ENCODE measurements at places on chromosomes 6 and 20.
A peak's percentile ranks its signal among the peaks of the same experiment; 100 is the strongest.

DNA sequence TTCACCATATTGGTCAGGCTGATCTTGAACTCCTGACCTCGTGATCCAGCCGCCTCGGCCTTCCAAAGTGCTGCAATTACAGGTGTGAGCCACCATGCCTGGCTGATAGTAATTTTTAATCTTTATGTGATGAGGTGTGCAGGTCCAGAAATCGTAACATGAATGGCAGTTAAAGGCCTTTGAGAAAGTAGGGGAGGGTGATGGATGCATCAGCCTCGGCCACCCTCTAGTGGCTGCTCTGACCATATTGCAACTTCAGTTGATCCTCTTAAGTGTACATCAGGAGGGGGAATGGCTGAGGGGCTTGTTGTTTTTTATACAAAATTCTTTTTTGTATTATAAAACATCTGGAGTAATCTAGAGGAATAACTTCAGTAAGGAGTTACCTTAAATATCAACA is 193.0 kb downstream of the ZFAND3 start:
- DNase-seq = peak; percentile 72

DNA sequence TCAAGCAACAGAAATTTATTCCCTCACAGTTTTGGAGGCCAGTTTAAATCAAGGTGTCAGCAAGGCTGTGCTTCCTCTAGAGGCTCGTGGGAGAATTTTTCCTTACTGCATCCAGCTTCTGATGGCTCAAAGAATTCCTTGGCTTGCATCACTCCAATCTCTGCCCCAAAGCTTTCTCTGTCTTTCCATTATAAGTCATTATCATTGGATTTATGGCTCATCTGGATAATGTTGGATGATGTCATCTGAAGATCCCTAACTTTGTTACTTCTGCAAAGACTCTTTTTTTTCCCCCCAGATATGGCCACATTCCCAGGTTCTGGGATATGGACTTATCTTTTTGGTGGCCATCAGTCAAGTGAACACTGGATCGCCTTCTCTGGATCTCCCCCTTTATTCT is 146.3 kb upstream of the B3GAT2 start:
- DNase-seq = no peak

GRCh38 chr6:40346246-40346645 is 240.9 kb downstream of the LRFN2 start:
- no peak for DNase-seq

- DNase-seq = no peak
These were observed 92.4 kb downstream of the PSMG4 start for GRCh38 chr6:3351105-3351676.

DNA sequence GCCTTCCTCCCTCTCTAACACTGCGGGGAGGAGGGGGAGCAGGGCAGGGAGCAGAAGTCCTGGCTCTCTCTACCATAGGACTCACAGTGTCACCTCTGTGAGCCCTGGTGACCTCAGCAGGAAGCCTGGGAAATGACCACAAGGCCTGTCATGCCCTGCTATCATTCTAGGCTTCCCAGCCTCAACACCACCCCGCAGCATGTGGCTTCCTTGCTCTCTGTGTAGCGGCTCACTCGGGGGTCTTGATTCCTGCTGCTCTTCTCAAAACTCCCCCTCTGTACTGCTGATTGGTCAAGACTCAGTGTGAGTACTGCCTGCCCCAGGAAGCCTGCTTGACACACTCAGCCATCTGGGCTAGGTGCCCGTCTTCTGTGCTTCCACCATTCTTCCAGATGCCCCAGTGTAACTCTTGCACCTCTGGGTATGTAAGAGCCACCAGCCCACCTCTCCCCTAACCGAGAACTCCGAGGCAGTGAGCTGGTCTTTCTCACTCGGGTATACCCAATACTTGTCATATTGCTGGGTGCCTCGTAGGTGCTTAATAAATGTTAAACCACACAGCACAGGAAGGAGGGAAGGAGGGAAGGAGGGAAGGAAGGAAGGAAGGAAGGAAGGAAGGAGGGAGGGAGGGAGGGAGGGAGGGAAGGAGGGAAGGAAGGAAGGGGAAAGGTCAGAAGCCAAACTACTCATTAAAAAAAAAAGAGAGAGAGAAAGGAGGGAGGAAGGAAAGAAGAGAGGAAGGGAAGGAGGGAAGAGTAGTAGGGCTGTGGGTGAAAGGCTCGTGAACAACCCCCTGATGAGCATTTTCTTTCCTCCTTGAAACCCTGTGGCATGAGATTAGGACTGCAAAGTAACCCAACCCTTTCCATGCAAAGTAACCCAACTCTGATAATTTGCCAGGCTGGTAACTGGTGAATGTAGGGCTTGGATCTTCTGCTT is 5.0 kb downstream of the MDFI start:
- DNase-seq = no peak

- no peak for DNase-seq
These were observed 6.2 kb downstream of the COL9A3 start for GRCh38 chr20:62822788-62823651.

DNA sequence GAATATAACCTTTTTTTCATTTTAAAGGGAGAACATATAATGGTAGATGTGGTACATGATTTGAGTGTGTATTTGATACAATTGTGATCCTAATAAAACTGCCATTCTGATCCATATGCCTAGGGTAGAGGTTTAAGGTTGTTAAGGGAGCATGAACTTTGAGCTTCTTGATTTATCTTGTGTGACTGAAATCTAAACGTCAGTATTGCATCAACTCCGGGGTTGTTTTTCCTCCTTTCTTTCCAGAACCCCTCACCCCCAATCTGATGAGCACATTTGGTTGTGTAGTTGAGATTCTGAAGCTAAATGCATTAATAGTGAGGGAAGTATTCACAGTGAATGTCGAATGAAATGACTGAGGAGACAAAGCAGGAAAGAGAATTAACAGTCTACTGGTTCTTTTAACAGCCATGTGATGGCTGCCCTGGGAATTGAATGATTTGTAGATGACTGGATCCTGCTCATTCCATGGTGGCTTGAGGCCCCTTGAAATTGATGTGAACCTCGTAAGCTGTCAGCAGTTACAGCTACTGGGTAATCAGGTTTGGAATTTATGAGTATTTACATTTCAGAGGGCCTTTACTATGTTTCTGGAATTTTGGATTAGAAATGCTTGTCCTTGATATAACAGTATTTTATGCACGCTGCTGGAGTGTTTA is 44.8 kb downstream of the FARS2 start:
- DNase-seq = no peak

DNA sequence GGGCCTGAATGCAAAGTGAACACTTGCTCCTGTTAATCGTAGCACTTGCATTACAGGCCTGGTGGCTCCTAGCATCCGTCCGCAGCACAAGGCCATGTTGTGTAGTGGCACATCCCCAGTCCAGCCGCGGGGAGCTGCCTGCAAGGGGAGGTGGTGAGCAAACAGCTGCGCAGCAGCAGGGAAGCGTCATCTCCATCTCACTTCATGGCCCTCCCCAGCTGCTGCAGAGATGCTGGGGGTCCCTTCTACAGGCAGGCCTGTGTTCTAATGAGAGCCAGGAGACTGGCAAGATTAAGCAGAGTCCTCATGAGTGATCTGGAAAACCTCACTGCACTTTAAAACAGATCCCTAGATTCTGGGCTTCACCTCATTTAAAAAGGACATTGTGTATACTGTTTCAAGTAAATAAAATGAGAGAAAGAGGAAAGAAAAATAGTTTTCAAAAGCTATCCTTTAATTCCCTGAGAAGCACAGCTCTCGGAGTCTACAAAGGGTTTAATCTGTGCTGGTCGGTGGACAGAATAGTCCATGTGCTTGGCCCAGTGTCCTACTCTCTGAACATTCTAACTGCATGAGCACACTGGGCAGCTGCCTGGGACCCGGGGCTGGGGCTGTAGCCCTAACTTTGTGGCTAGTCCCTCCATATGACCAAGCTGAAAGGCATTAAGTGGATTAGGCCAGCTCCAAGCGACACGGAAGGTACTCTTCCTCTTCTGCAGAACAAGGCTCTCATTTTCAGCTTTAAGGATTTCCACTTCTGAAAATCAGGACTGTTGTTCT is 125.8 kb downstream of the LY86 start:
- DNase-seq = no peak

DNA sequence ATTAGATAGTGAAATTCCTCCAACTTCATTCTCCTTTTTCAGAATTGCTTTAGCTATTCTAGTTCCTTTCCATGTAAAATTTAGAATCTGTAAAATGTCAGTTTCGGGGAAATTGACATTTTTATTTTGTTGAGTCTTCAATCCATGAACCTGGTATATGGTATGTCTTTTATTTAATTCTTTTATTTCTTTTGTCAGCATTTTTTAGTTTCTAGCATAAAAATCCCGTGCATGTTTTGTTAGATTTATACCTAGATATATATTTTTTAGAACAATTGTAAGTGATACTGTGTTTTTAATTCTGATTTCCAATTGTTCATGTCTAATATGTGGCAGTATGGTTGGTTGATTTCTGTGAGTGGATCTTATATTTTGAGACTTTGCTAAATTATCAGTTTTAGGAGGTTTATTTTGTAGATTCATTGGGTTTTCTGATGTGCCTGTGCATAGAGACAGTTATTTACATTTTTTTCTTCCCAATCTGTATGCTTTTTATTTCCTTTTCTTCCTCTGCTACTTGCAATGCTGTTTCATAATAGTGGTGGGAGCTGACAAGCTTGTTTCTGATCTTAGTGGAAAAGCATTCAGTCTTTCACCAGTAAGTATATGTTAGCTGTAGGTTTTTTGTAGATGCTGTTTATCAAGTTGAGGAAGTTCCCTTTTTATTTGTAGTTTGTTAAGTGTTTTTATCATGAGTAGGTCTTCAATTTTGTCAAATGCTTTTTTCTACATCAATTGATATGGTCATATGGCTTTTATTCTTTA is 13.7 kb downstream of the TAB2 start:
- no peak for DNase-seq

GRCh38 chr20:55522296-55522815 is 483.0 kb downstream of the CBLN4 start:
- DNase-seq = no peak

GRCh38 chr6:38567436-38567835 is 72.3 kb downstream of the BTBD9 start:
- DNase-seq = peak; percentile 68

DNA sequence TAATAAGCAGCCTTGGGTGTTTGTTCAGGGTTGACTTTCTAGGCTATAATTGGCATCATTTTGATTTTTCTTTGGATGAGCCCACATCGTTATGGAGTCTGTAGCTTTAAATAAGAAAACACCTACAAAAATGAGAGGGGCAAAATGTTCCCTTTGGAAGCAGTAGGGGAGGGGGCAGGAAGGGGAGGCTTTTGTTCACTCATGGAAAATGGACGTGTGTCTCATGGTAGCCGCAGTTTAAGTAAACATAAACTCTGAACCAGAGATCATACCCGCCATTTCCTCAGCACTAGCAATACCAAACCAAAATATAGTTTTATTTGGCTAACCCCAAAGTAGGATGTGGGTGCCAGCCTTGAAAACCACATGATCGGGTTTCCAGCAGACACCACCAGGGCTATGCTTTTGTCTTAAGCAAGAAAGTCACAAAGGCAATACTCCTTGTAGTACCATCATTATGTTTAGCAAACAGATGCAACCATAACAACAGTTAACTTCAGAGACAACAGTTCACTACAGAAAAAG is 572.5 kb upstream of the JAG1 start:
- no peak for DNase-seq

GRCh38 chr20:60036746-60037499 is 78.7 kb downstream of the CDH26 start:
- no peak for DNase-seq

GRCh38 chr6:34146021-34146782 is at the start of gene GRM4:
GRM4 (minus strand) TSS chr6:34146087; CDS start chr6:34133496, 12,591 bp downstream.
- DNase-seq = peak; percentile 42

GRCh38 chr6:104885518-104886043 is 25.9 kb upstream of the HACE1 start:
- no peak for DNase-seq

GRCh38 chr6:2966347-2966746 is 5.0 kb downstream of the SERPINB6 start:
- DNase-seq = no peak

GRCh38 chr6:157550114-157550989 is 169.4 kb downstream of the ZDHHC14 start:
- DNase-seq = no peak

DNA sequence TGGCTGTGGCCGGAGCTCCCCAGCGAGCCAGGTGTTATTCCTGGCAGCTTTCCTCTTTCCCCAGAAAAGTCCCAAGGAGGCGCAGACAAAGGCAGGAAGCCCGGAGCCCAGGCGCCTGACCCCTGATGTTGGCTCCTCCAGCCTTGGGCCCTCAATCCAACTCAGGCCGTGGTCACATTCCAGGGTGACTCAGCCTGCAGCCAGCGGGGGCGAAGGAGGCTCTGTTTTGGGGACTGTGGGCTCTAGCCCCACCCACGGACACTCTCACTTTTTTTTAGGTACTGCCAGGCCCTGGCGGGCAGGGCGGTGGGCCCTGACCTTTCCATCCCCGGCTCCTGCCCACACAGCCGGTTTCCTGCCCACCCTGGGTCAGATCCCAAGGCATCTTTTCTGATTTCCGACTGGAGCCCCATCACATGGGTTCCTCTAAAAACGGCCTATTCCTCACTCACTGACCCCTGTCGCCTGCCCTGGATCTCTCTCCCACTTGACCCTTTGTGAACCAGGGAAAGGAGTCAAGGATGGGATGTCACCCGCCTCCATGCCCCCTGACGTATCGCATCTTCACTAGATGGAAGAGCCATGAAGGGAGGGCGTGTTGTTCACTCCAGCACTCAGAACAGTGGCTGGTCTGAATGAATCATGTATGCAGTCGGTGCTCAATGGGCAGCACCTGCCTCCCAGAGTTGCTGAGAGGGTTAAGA is 5.5 kb downstream of the PTGIS start:
- no peak for DNase-seq

GRCh38 chr6:98516206-98516605 is 318.2 kb upstream of the POU3F2 start:
- no peak for DNase-seq
